K562 (cell line): ENCODE measurements at places on chromosomes 2 and 18. TPM values are rescaled to one million over a fixed set of nuclear protein-coding genes. Genes with fewer than 3 reads are reported as not detected.

Gene GEN1
- 16.5 and 21.6 TPM in 2 replicates for polyA plus RNA-seq

Gene UPP2
- not detected in 2 replicates for polyA plus RNA-seq

Gene SERPINB7
- not detected in 2 replicates for polyA plus RNA-seq

Gene CARF
- polyA plus RNA-seq: 1.2 and 1.6 TPM in 2 replicates

Gene SH3RF3
- polyA plus RNA-seq: not detected in 2 replicates

Gene VSNL1
- polyA plus RNA-seq: not detected in 2 replicates

- peak overlapping the region; percentile 92 for H3K27ac ChIP-seq
- no peak for DNase-seq
- H3K4me1 ChIP-seq: peaks cover 10% of the 10 kb centered on the region; the same call in 1 of the 2 replicates
These were observed 842 bp upstream of the CKAP2L start for GRCh38 chr2:112765251-112765650.

GRCh38 chr2:201926067-201926466 is 107.6 kb upstream of the FZD7 start:
- H3K4me3 ChIP-seq: no peak overlapping the region
- H3K27ac ChIP-seq: no peak overlapping the region
- no peaks in the 10 kb centered on the region for H3K4me1 ChIP-seq
- H3K36me3 ChIP-seq: no peaks in the 10 kb centered on the region
- H3K27me3 ChIP-seq: 0 out of 3 replicates have a peak, but pooled peaks cover 5% of the 10 kb centered on the region

- H3K4me1 ChIP-seq: peaks cover 49% of the 10 kb centered on the region
- no peak overlapping the region for H3K4me3 ChIP-seq
- peaks cover 4% of the 10 kb centered on the region; the same call in 1 of the 3 replicates for H3K36me3 ChIP-seq
- peak overlapping the region; percentile 52; the same call in 2 of the 3 replicates for H3K27ac ChIP-seq
These were observed 9.5 kb downstream of the MAPRE2 start for GRCh38 chr18:35050705-35051195.

DNA sequence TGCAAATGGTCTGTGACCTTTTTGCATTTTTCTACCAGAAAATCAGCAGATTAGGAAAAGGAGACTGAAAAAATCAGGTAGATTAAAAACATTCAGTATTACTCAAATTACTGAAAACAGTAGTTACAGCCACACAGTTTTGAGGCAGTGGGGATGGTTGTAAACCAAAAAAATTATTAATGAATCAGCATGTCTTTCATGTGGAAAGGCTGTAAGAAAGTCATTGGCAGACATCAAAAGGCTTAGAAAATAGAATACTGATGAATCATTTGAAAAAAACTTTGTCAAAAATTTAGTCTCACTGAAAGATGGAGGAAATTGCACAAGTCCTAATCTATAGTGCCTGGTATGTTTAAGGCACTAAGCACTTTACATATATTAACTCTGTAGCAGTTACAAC is 133.9 kb upstream of the GCFC2 start:
- no peaks in the 10 kb centered on the region for H3K36me3 ChIP-seq
- no peak for DNase-seq
- no peak overlapping the region for H3K27ac ChIP-seq
- H3K4me1 ChIP-seq: no peaks in the 10 kb centered on the region
- H3K27me3 ChIP-seq: no peaks in the 10 kb centered on the region

DNA sequence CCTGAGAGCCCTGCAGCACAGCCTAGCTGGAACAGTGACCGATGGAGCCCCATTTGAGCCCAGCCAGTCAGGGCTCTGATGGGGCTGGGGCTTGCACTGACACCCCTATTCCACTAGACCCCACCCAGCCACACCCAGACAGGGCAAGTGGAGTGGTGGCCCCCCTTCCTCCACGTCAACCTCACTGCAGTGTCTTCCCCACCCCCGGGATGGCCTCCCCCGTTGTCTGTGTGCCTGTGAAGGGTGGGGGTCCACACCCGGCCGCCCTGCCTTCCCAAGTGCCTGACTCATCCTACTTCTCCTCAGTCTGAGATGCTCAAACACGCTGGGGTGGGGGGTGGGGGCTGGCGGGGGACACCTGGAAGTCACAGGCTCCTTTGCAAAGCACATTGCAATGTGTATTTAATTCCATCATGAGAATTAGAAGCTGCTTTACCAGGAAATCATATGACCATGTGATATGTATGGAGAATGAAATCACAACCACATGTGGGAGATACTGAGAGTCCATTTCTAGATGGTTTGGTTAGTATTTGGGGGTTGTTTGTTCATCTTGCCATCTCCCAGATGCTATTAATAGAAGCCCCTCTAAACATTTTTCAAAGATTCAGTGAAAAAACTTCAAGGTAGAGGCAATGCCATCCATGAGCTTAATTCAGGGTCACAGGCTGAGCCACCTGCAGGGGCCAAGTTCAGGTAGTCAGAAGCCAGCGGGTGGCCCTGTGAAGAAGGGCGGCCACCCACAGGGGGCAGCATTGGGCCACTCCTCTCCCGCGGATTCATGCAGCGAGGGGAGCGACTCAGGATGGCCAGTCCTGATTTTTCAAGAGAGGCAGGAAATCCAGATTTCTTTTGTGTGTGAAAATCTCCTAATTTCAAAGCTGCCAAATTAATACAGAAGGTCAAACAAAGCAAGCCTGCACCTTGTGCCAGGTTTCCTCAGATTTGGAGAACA is 22.7 kb upstream of the GMPPA start:
- no peak overlapping the region for H3K27ac ChIP-seq
- no peaks in the 10 kb centered on the region for H3K27me3 ChIP-seq
- no peak overlapping the region for H3K4me3 ChIP-seq

DNA sequence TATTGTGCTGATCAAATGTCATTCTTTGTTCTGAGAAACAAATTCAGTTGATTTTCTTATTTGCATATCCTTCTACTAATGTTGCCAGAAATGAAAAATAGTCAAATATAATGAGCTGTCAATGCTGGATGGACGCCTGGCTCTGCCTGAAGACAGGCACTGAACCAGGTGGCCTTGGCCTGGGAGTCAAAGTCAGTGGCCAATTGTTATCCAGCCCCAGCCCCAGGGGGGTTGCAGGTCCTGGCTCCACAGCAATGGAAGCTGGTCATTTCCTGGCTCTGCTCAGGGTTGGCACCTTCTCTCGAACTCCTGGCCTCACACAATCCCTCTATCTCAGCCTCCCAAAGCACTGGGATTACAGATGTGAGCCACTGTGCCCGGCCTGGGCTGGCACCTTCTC is 176.8 kb upstream of the GLI2 start:
- no peaks in the 10 kb centered on the region for H3K36me3 ChIP-seq
- H3K4me1 ChIP-seq: no peaks in the 10 kb centered on the region
- H3K27me3 ChIP-seq: peaks cover 6% of the 10 kb centered on the region; the same call in 2 of the 3 replicates
- no peak overlapping the region for H3K27ac ChIP-seq
- DNase-seq: no peak

DNA sequence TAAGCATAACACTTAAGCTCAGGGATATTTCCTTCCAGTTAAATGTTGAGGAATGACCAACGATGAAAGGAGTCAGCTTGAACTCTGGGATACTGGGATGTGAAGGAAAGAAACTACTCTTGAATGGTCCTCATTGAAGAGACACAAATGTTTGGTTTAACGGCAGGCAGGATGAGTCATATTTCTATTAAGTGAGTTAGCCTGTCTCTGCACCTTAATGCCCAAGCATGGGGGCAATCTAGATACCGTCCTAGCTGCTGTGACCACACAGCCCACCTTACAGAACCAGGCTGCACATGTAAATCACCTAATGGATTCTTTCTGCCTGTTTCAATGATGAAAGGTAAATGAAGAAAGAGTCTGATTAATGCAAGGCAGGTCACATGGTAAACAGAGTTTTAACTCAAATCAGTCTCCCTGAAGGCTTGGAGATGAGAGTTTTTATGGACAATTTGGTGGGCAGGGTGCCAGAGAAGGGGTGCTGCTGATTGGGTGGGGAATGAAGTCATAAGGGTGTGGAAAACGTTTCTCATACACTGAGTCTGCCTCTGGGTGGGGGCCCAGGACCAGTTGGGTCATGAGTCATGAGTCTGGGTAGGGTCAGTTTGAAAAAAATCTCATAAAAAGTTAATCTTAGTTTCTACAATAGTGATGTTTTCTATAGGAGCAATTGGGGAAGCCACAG is 144.6 kb upstream of the MMADHC start:
- no peak overlapping the region for H3K27ac ChIP-seq
- no peak overlapping the region for H3K4me3 ChIP-seq
- DNase-seq: no peak
- H3K36me3 ChIP-seq: no peaks in the 10 kb centered on the region
- no peaks in the 10 kb centered on the region for H3K27me3 ChIP-seq

GRCh38 chr2:219597552-219598307 is at the start of gene STK11IP:
Gene STK11IP, plus strand, starts transcription at chr2:219597857. Its CDS starts 263 bp downstream, at chr2:219598120.
- peak; percentile 97 for DNase-seq
- H3K4me3 ChIP-seq: peak within 1 kb of the TSS; percentile 53
- no peaks in the 10 kb centered on the region; the same call in 2 of the 3 replicates for H3K36me3 ChIP-seq

DNA sequence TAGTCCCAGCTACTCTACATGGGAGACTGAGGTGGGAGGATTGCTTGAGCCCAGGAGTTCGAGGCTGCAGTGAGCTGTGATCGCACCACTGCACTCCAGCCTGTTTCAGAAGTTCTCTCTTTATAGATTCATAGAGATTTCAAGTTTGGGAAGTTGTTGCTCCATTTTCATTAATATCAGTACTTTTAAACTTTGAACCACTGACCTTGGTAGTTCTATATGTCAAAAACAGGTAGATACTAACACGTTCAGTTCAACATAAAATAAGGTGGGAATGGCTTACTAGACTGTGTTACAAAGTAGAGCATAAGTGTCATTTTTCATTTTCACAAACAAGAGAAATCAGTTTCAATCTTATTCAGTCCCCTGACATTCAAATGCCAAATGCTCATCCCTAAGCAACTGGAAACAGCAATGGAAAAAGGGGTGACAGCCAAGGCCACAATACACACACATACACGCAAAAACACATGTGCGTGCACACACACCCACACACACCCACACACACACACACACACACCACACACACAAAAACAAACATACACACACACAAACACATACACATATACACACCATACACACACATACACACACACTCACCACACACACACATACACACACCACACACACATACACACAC is 71.7 kb downstream of the PIEZO2 start:
- H3K4me1 ChIP-seq: no peaks in the 10 kb centered on the region
- H3K27me3 ChIP-seq: no peaks in the 10 kb centered on the region
- DNase-seq: no peak
- H3K27ac ChIP-seq: no peak overlapping the region
- H3K36me3 ChIP-seq: no peaks in the 10 kb centered on the region

DNA sequence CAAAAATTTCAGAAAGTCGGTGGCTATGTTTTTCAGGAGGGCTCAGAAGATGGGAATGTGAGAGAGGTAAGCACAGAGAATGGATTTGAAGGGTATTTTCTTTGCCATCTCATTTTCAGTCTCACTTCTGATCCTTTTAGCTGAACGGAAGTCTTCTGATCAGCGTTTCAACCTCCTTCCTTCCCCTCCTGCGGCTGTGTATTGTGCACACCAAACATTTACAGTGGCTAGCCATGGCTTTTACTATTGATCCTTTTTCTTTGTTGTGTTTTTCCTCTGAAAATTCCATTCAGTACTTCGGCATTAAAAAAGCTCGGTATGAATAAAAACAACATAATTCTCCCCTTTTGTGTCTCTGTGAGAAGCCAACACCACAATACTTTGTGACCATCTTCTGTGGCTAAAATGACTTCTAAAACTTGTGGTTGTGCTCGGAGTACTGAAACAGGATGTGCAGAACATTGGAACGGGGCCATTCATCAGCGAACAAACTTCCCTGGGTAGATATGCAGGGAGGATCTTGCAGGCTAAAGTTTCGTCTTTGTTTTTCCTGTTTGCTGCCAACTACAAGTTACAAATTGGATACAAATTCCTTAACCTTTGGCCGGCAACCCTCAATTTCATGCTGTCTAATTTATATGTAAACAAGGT is 260.8 kb upstream of the FAM98A start:
- H3K27ac ChIP-seq: no peak overlapping the region
- no peaks in the 10 kb centered on the region for H3K4me1 ChIP-seq
- DNase-seq: no peak
- H3K27me3 ChIP-seq: no peaks in the 10 kb centered on the region
- H3K36me3 ChIP-seq: no peaks in the 10 kb centered on the region
- no peak overlapping the region for H3K4me3 ChIP-seq

DNA sequence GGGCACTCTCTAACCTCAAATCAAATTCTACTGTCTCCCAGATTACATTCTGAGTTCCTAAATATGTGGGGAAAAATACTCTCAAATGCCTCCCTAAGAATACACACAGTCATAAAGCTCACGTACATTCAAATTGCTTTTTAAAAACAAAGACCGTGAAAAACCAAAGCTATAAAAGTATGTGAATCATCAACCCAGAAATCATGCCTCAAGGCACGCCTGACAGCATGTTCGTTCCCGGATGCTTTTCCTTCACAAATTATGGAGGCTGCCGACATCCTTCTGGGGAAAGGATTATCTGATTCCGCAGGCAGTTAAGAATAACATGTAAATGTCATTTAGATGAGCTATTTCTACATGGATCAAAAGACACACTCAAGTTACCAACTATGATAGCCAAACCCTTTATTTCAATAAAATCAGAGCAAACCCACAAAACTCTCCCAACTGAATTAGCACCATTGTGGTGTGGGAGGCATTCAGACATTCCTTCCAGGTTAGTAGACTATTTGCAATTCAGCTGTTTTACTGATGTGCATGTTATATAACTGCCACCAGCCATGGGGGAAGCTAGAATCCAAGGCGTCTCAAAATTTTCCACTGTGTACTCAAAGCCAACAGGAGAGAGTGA is 398.2 kb upstream of the TRIB2 start:
- H3K4me3 ChIP-seq: no peak overlapping the region
- H3K27me3 ChIP-seq: no peaks in the 10 kb centered on the region
- peaks cover 29% of the 10 kb centered on the region for H3K4me1 ChIP-seq
- DNase-seq: no peak
- no peaks in the 10 kb centered on the region for H3K36me3 ChIP-seq

GRCh38 chr2:223383315-223383714 is 218.8 kb downstream of the SCG2 start:
- H3K4me1 ChIP-seq: no peaks in the 10 kb centered on the region
- no peaks in the 10 kb centered on the region for H3K36me3 ChIP-seq
- no peak overlapping the region for H3K4me3 ChIP-seq
- H3K27ac ChIP-seq: no peak overlapping the region

DNA sequence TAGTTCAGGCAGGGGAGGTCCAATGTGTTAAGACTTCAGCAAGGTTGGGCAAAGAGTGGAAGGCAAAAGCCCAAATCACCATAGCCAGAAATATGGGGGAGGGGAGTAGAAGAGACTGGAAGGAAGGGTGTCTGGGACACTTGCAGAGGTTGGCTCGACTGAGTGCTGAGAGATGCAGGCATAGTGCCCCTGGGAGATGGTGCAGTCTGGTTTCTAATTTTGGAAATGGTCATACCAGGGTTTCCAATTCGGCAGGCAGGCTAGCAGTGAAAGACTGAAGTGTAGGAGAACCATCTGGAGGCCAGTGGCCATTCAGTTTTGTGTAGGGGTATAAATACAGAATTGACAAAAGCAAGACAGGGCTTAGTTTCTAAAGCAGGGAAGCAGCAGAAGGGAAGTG is 6.2 kb upstream of the SPOPL start:
- H3K4me3 ChIP-seq: no peak overlapping the region
- H3K27ac ChIP-seq: no peak overlapping the region
- peaks cover 14% of the 10 kb centered on the region; the same call in 1 of the 2 replicates for H3K4me1 ChIP-seq

- H3K36me3 ChIP-seq: no peaks in the 10 kb centered on the region
- no peak for DNase-seq
- no peaks in the 10 kb centered on the region; the same call in 2 of the 3 replicates for H3K4me1 ChIP-seq
- no peak overlapping the region for H3K27ac ChIP-seq
These were observed 28.3 kb downstream of the KLHL23 start for GRCh38 chr2:169761970-169762292.
